Vagina (tissue), 2 donors: ENCODE measurements at places on chromosomes 5 and 9. TPM values are rescaled to one million over a fixed set of nuclear protein-coding genes. Genes with fewer than 3 reads are reported as not detected.

The ST8SIA4 gene
- total RNA-seq = 4.2 TPM

The JAKMIP2 gene
- 0.49 TPM for total RNA-seq

- DNase-seq = no peak
Observed at GRCh38 chr9:115759426-115759825, 394.2 kb upstream of the PAPPA start.

- no peak for DNase-seq
Observed at GRCh38 chr5:126188804-126189203, 234.4 kb upstream of the GRAMD2B start.

DNA sequence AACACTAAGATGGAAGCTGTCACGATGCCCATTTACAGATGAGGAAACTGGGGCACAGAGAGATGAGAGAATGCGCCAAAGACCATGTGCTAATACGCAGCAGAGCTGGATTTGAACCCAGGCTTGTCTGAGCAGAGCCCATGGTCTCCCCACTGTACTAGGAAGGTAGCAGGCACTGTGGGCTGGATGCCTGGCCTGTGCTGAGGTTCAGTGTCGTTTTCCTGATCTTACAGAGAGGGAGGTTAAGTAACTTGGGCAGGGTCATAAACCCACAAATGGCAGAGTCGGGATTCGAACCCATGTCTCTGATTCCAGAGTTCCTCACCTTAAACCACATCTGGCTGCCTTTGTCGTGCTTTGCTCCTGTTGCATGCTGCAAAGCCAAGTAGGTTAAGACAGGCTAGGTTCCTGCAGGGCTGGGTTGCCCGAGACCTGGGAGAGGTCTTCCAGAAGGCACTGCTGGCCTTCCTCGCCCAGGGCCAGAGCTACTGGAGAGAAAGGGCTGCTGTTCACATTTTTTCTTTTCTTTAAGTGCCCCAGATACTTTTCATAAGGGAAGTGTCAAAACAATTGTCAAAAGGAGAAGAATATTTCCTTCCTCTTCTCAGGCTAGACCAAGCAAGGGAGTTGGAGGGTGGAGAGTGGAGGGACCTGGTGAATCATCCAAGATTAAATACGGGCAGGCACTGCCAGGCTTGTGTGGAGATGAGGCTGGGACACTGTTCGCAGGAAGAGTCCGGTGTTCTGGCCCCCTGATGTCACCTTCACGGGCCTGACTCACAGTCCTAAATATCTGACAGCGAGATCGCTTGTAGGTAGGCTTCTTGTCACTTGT lies 3.2 kb downstream of the NEK6 start:
- no peak for DNase-seq

The NR6A1 gene
- total RNA-seq = 1.2 TPM

DNA sequence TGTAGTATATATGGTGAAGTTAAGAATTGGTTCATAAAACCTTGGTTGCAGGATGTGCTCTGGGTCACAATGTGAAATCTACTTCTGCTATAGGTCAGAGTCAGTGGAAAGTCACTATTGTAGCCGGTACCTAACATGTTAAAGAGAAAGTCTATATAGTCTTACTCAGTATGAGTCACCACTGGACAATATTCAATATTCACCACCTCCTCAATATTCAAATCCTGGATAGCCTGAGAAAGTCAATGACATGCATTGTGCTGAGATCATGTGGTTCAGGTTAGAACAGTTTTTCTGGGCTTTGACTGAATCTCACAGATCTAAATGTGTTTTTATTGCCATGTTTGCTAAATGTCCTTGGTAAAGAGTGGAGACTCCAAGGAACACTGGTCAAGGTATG lies 108.8 kb downstream of the HMHB1 start:
- DNase-seq = no peak

DNA sequence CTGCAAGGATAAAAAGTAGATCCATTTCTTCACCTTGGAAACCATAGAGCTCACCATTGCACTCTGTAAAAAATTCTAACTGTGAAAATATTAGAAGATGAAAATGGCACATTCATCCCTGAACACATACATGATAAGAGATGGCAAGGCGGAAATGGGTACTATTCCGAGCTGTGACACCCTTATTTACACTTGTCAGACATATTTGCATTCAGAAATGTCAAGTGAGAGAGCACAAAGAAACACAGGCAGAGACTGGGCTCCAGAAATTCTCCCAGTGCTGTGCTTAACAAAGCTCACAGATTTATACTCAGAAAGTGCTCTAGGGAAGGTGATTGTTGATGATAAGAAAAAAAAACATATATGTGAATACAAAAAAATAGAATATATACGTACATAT lies 170.3 kb upstream of the PUM3 start:
- no peak for DNase-seq

The GGTA1 gene
- total RNA-seq = 18.4 TPM

- DNase-seq = no peak
Observed at GRCh38 chr9:114738581-114739316, 56.8 kb upstream of the TEX48 start.

- DNase-seq = no peak
Observed at GRCh38 chr9:98807814-98808195, 335 bp downstream of the GALNT12 start.

The PTGR1 gene
- total RNA-seq = 40.3 TPM

The LRRC19 gene
- not detected for total RNA-seq

DNA sequence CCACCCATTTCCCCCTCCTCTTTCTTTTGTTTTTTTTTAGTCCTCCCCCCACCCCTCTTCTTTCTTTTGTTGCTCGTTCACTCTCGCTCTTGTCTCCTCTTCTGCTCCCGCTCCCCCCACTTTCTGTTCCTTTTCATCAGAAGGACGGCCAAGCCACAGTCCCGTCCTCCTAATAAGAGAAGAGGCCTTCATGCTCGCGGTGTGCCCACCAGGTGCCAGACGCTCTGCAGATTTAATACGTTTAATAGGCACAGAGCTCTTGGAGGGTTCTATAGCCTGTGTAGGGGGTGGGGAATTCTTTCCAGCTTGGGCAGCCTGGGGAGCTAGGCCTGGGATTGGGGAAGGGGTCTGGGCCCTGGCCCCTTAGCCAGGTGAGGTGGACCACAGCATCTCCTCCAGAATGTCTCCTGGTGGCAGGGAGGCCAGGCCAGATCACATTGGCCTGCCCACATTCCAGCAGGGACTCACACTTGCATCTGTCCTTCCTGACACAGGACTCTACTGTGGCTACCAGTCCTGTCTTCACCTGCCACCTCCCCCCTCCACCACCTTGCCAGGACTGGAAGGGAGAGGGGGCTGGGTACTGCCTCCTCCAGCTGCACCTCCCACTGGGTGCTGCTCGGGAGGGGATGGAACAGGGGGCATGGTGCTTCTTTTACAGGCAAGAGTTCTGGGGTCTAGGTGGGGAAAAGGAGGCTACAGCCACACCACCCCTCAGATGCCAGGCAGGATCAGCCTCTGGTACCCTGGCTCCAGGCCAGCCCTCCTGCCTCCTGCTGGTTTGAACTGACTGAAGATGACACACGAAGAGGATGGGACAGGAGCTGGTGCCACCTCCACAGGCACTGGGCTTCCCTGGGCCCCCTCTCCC lies 6.1 kb upstream of the BARX1 start:
- no peak for DNase-seq

The CDKN2A gene
- 25.8 TPM for total RNA-seq

DNA sequence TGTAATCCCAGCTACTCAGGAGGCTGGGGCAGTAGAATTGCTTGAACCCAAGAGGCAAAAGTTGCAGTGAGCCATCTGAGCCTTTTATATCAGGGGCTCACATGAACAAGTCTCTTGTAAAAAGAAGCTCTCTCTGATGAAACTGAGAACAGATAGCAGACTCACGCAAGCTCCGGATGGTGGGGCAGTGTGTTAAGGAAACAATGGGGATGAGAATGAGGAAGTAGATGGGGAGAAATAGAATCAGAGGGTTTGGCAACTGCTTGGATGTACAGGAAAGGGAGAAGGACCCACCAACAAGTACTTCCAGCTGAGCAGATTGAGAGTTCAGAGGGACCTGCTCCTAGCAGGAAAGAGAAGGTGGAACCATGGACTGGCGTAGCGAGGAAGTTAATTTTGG lies 18.6 kb downstream of the TMEM252 start:
- no peak for DNase-seq

The C5orf58 gene
- total RNA-seq = not detected

The NMUR2 gene
- not detected for total RNA-seq

The CKMT2 gene
- 3.4 TPM for total RNA-seq

DNA sequence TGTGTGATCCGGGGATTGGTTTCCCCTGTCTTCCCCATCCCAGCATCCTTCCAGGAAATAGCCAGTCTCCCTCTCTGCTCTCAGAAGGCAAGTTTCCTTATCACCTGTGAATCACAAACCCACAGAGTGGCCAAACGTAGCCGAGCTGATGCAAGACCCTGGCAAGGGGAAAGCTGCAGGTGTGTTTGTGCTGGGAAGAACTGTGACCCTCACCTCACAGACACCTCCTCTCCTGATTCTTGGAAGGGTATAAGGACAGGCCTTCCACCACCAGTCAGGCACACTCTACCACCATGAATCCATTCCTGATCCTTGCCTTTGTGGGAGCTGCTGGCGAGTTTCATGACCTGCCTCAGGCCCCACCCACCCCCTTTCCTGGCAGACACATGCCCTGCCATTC lies at the start of gene PRSS3:
TSS of gene PRSS3 (plus strand) at position 281 of the 400 bp plus-strand sequence. CDS start at position 294, 13 bp downstream.
- no peak for DNase-seq

The PCDHB4 gene
- total RNA-seq = 8.3 TPM

DNA sequence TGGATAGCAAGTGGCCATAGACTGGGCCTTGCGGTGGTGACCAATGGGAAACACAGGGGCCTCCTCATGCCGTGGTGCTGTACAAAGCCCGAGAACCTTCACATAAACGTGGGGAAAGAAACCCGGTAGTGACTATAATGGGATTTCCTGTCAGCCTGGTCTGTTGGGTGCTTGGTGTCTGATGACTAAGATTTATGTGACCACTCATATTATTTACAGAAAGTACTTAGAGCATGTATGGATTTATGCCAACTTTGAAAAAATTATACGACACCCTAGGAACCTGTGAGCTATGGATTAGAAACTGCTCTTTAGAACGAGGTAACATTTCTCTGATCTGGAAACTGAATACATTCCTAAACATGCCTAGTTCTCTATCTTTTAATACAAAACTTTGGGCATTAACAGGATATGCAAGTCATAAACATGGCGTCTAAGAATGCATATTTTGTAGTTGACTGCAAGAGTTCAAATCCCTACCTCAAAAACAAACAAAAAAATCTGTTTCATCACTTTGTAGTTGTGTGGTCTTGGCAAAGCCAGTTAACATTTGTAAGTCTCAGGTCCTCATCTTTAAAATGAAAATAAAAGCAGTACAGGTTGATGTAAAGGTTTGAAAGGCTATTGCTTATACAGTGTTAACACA lies 85.4 kb downstream of the TMEM167A start:
- no peak for DNase-seq
